ENCODE measurements at places on chromosomes 3 and 15. TPM values are rescaled to one million over a fixed set of nuclear protein-coding genes. Genes with fewer than 3 reads are reported as not detected.

- no peak overlapping the region for H3K27ac ChIP-seq
- H3K36me3 ChIP-seq, result no peaks in the 10 kb centered on the region
- H3K4me3 ChIP-seq, result peak overlapping the region; percentile 87
- H3K4me1 ChIP-seq, result peaks cover 11% of the 10 kb centered on the region
- no peak for DNase-seq
Observed at GRCh38 chr3:143121241-143122088, 1.9 kb downstream of the CHST2 start.

The NEDD4 gene
- total RNA-seq, result 25.3 TPM

The ANKUB1 gene
- total RNA-seq, result 0.81 TPM

DNA sequence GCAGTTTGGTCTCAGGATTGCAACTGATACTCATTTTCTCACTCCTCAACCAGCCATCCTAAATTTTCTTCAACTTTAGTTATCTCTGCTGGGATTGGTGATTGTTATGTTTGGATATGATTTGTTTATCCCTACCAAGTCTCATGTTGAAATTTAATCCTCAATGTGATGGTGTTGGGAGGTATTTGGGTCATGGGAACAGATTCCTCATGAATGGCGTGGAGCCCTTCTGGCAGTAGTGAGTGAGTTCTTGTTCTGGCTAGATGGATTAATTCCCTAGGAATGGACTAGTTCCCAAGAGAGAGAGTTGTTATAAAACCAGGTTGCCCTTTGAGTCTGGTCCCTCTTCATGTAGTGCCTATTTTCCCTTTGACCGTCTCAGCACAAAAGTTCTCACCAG lies 399.9 kb downstream of the SQOR start:
- no peak overlapping the region for H3K4me3 ChIP-seq
- H3K27ac ChIP-seq, result no peak overlapping the region
- peaks cover 11% of the 10 kb centered on the region for H3K4me1 ChIP-seq
- no peaks in the 10 kb centered on the region for H3K27me3 ChIP-seq

- H3K27me3 ChIP-seq, result no peaks in the 10 kb centered on the region
- H3K4me1 ChIP-seq, result no peaks in the 10 kb centered on the region
- no peak overlapping the region for H3K4me3 ChIP-seq
- no peak overlapping the region for H3K27ac ChIP-seq
Observed at GRCh38 chr3:51371943-51372557, 13.0 kb upstream of the MANF start.

GRCh38 chr3:150251187-150252062 lies 156.7 kb upstream of the TSC22D2 start:
- H3K36me3 ChIP-seq, result no peaks in the 10 kb centered on the region
- DNase-seq, result no peak
- H3K4me3 ChIP-seq, result no peak overlapping the region

- H3K27ac ChIP-seq, result no peak overlapping the region
- no peaks in the 10 kb centered on the region for H3K36me3 ChIP-seq
Observed at GRCh38 chr3:47580481-47580880, 1.8 kb upstream of the CSPG5 start.

The C3orf22 gene
- not detected for total RNA-seq

The MORC1 gene
- not detected for total RNA-seq

The AQP9 gene
- total RNA-seq, result 0.95 TPM

The ZNF80 gene
- not detected for total RNA-seq

The GOLGA8G gene
- not detected for total RNA-seq

Measured in thoracic aorta (tissue), 2 donors.